ENCODE measurements at places on chromosomes 12 and 14.
A peak's percentile ranks its signal among the peaks of the same experiment; 100 is the strongest.

GRCh38 chr12:2156333-2156732 lies 103.5 kb downstream of the CACNA1C start:
- no peak for ATAC-seq

GRCh38 chr12:57027011-57027804 lies 10.9 kb upstream of the TAC3 start:
- peak; percentile 53 for ATAC-seq

DNA sequence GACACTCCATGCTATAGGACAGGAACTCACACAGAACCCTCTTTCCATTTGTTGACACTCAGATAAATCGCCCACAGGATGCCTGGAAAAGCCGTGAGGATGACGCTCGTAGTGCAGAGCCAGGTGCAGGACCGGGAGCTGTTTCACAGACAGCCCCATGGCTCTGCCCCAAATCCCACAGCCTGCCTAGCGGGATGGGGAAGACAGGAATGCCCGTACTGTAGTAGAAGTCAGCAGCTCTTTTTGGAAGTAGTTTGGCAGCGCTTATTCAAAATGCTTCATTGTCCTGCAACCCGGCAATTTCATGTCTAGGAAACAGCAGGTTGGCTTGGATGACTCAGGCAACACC lies 41.6 kb downstream of the JAG2 start:
- no peak for ATAC-seq

DNA sequence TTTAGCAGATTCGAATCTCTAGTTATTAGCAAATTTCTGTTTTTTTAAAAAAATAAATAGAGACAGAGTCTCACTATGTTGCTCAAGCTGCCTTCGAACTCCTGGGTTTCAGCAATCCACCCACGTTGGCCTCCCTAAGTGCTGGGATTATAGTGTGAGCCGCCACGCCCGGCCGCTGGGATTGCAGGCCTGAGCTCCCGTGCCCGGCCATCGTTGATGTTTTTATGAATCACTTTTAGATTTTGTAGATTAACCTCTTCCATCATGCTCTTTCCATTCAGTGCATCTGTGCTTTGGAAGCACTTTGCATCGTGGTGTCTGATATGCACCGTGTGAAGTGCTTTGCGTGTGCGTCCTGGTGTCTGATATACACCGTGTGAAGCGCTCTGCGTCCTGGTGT lies 20.9 kb downstream of the PGAM5 start:
- no peak for ATAC-seq

DNA sequence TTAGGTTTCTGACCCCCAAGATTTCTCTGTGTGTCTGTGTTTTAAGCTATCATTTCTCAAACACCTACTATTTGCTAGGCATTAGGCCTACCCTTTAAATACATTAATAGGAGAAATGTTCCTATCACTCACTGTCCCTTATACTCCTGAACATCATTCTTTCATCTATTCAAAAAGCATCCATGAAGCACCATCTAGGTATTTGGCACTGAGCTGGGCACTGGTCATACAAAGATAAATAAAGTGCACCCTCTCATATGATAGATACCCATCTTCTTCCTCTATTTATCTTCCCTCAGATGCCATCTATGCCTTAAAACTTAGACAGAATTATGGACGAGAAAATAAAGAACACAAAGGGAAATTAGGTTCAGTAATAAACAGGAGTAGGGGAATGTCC lies 20.4 kb downstream of the SIX1 start:
- ATAC-seq = no peak

DNA sequence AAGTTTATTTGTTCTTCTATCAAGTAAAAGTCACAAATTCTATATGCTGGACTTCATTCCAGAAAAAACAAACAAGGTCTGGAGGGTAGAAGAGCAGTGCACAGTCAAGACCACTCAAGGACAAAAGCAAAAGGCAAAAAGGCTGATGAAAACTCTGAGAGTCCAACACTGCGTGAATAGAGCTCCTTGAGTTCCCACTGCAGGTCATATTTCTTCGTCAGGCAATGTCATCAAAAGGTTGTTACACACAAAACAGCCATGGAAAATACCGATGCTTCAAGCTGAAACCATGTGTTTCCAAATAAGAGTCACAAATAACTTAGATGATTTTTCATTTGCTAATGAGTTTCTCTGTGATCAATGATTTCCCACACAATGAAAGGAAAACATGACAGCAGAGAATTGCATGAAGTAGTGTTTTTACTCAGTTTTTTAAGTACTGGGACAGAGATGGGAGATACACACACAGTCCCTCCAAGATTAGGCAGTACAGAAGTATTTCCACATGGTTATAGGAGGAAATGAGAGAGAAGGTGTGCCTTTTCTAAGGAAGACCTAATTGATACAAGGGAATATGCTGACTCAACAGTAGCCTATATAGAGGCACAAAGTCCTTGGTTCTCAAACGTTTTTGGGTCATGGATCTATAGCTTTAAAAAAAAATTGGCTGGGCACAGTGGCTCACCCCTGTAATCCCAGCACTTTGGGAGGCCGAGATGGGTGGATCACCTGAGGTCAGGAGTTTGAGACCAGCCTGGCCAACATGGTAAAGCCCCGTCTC lies 177.7 kb downstream of the MED13L start:
- peak; percentile 61 for ATAC-seq

GRCh38 chr12:26121323-26122060 lies 3.3 kb downstream of the BHLHE41 start:
- ATAC-seq = no peak

DNA sequence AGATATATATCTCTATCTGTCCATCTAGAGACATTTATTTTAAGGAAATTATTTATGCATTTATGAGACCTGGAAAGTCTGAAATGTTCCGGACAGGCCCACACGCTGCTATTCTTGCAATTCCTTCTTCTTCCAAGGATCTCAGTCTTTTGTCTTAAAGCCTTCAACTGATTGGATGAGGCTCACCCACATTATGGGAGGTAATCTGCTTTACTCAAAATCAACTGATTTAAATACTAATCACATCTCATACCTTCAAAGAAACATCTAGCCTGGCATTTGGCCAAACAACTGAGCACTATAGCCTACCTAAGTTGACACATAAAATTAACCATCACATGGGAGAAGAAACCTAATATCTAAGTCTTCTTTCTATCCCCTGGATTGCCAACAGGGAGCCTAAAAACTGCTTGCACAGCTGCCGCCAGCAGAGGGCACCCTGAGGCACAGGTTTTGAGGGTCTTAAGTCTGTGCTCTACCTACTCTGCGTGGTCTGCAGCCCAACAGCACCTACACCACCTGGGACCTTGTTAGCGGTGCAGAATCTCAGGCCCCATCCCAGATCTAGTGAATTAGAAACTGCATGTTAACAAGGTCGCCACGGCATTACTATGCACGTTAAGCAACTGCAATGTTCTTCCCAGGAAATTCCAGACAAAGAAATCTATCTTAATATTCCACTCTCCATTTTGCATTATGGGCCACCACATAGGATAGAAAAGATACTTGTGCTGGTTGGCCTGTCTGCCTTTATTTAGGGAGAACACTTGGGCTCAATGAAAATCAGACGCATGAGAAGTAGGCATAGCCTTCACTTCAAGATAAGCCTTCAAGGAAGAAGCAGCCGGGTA lies 249.7 kb downstream of the FOXG1 start:
- no peak for ATAC-seq

GRCh38 chr12:85927166-85927565 lies 53.1 kb downstream of the NTS start:
- ATAC-seq = no peak

- ATAC-seq = no peak
These were observed 40.6 kb upstream of the CDKN3 start for GRCh38 chr14:54356172-54356571.

GRCh38 chr12:111141205-111141604 lies 220.8 kb upstream of the MYL2 start:
- no peak for ATAC-seq

DNA sequence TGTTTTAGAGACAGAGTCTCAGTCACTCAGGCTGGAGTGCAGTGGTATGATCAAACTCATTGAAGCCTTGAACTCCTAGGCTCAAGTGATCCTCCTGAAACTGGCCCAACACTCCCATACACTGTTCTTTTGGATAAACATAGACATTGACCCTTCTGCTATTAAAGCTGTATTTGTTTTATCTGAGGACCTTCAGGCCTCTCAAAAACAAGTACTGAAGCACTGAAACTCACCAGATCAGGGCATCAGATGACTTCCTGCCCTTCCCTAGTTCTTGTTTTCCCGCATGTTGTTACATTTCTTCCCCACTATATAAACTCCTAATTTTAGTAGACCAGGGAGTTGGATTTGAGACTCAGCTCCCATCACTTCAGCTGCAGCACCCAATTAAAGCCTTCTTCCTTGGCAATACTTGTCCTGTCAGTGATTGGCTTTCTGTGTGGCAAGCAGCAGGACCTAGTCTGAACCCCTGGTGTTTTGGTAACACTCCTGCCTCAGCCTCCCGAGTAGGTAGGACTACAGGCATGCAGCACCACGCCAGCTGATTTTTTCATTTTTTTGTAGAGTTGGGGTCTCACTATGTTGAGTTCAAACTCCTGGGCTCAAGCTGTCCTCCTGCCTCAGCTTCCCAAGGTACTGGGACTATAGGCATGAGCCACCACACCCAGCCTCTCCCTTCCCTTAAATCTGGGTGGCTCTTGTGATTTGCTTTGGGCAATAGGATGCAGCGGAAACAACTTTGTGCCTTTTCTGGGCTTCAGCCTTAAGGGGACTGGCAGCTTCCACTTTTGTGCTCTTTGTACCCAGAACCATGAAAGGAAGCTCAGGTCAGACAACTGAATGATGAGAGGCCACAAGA lies 12.5 kb upstream of the IFT81 start:
- ATAC-seq = no peak

DNA sequence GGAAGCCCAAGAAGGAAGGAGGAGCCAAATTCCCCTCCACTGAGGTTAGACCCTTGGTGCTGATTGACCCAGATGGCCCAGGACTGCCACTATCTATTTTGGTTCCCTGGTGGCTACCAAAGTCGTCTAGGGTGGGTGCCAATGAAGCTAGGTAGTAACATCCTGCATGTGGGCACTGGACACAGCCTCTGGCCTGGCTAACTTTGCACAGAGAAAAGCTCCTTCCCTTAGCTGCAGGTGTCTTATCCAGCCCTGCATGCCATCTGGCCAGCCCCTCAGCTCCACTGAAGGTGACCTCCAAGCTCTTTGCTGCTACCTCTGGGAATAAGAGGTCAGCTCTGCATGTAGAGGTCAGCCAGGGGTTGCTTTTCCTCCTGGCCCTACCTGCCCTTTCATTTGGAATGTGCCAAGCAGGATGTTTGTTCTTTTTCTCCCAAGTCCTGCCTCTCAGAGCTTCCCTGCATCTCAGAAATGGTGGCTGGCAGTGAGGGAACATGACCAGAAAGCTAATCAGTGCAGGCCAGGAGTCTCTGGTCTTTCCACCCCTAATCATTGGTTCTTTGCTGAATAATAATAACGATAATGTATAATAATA lies 34.0 kb downstream of the JDP2 start:
- no peak for ATAC-seq
